ENCODE measurements at places on chromosomes 1 and 21.

DNA sequence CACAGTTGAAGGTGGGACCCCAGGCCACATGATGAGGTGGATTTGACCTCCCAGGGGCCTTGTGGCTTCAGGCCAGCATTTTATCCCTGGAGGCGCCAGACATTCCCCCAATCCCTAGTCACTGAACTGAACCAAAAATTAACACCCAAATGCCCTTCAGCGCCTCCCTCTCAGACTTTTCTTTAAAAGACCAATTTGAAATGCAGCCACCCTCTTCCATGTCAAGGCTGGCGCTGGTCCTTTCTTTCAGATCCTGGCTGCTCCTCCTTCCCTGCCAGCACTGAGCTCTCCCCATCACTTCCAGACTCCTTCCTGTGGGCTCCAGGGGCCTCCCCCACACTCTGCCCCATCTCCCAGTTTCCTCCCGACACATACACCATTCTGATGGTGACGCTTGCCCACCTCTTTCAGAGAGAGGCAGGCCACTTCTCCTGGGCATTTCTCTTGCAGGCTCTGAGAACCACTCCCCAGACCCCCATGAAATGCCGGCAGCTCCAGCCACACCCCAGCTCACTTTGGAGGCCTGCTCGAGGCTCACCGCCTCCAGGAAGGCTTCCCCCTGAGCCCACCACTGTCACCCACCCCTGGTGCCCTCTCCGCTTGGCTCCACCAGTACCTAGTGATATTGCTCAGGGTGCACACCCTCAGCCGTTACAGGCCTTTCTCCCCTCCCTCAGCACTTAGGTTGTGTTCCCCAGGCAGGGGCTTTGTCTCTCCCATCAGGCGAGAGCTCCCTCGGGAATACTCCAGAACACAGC lies 27.0 kb downstream of the NAV1 start:
- DNase-seq, result no peak

- no peak for DNase-seq
Observed at GRCh38 chr1:229514578-229515275, 6.6 kb upstream of the NUP133 start.

GRCh38 chr1:56414728-56415224 lies 164.6 kb downstream of the PLPP3 start:
- DNase-seq, result no peak

DNA sequence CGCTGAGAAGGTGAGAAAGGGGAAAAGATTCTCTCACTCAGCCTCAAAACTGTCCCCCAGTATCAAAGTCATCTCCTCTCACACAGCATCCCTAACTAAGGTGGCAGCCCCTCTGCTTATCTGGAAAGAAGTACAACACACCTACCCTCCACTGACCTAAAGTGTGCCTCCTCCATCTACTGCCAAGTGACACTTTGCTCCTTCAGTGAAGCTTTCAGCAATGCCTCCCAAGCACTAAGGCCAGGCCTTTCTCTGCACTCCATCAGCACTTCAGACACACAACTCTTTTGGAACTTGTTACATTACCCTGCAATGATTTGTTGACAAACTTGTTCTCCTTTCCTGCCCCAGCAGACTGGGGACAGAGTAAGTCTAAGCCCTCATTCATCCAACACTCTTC lies 1.4 kb downstream of the SH3BP5L start:
- DNase-seq, result no peak

- DNase-seq, result no peak
Observed at GRCh38 chr1:28601696-28602095, 9.6 kb downstream of the RAB42 start.

DNA sequence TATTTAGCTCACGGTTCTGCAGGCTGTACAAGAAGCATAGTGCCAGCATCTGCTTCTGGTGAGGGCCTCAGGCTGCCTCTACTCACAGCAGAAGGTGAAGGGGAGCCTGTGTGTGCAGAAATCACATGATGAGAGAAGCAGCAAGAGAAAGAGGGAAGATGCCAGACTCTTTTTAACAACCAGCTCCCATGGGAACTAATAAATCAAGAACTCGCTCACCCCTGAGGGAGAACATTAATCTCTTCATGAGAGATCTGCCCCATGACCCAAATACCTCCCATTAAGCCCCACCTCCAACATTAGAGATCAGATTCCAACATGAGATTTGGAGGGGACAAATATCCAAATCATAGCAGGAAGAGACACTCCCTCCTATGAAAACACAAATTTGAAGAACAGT lies 74.1 kb downstream of the OLFML2B start:
- no peak for DNase-seq

DNA sequence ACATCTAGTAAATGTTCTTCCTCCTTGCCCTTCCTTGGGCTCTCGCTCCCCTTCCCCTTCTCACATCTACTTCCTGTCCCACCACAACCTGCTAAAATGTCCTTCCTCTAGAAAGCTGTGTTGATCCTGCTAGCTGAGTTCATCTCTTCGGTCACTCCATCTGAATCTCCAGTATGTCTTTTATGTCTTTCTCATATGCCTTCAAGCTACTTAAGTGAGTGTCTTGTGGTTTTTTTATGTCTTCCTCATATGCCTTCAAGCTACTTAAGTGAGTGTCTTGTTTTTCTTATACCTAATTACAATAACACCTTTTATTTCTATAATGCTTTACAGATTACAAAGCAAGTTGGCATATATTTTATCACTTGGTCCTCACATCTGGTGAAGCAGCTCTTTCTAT lies 33.9 kb downstream of the CSF1 start:
- DNase-seq, result no peak

GRCh38 chr1:202656057-202656456 lies 54.2 kb downstream of the SYT2 start:
- DNase-seq, result no peak

DNA sequence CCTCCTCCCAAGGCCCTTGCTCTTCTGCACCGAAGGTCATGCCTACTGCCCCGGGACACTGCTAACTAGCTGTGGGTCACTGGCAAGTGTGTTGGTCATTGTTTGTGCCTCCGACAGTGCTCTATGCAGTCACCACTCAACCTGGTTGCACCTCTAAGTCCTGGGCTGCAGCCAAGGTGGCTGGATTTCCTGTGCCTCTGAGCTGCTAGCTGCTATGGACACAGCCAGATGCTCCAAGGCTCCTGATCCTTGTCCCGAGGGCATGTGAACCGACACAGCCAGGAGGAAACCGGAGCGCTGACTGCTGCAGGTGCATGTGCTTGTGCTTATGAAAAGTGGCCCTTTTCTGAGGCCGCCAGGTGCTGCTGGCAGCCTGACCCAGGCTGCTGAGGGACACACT lies 14.7 kb upstream of the SPOCD1 start:
- no peak for DNase-seq

- DNase-seq, result no peak
Observed at GRCh38 chr21:44359396-44359795, 6.0 kb downstream of the TRPM2 start.

GRCh38 chr1:157734321-157734720 lies 33.8 kb upstream of the FCRL3 start:
- no peak for DNase-seq

DNA sequence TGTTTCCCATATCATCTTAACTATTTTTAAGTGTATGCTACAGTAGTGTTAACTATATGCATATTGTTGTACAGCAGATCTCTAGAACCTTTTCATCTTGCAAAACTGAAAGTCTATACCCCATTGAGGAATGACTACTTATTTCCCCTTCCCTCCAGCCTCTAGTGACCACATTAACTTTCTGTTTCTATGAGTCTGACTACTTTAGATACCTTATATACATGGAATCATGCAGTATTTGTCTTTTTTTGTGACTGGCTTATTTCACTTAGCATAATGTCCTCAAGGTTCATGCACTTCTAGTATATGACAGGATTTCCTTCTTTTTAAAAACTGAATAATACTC lies 96.5 kb upstream of the BTG3 start:
- no peak for DNase-seq

DNA sequence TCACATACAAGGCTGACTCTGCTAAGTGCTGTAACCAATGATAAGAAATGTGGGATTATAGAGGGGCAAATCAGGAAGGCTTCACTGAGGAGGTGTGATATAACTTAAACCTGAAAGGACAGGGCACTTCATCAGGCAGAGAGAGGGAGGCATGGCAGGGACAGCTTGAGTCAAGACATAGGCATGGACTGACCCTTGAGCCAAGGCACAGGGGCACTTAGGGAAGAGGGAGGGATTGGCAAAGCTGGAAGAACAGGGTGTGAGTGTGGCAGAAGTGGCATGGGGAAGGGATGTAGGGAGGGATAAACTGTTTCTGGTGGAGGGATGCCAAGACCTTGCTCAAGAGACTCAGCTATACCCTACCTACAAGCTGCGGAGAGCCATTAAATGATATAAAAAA lies 81.3 kb downstream of the PLXNA2 start:
- no peak for DNase-seq

DNA sequence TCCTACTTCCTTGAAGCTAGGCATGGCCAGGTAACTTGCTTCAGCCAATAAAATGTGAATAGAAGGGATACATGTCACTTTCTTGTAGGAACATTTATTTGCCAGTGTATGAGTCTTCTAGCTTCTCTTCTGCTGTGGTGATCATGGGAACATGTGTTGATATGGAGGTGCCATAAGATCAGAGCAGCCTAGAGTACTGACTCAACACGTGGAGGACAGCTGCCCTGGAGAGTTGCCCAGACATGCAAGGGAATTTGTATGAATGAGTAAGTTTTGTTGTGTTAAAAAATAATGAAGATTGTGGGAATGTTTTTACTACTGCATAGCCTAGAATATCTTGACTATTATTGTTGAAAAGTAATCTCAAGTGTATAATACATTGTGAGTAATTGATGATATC lies 502.3 kb downstream of the NUF2 start:
- DNase-seq, result no peak

- DNase-seq, result no peak
Observed at GRCh38 chr1:203619091-203619780, 7.4 kb upstream of the ATP2B4 start.

GRCh38 chr1:18211764-18212163 lies 104.2 kb downstream of the IGSF21 start:
- no peak for DNase-seq

DNA sequence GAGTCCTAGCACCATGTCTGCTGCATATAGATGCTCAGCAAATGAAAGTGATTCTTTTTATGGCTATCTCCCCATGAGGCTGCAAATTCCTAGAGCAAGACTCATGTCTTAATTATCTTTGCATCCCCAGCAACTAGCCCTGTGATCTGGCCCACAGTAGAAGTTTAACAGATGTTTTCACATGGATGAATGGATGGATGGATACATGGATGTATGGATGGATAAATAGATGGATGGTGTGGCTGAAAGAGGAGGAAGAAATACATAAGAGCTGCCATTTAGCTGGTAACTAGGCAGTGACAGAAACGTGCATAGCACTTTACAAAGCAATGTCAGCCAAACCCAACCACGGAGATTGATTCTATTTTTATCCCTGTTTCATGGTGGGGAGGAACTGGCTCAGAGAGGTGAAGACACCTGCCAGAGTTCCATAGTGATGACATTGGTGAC lies 32.7 kb upstream of the ZBTB40 start:
- no peak for DNase-seq

GRCh38 chr1:152251391-152251790 lies 27.4 kb upstream of the HRNR start:
- no peak for DNase-seq

GRCh38 chr1:173258479-173259264 lies 51.5 kb upstream of the TNFSF4 start:
- DNase-seq, result no peak

DNA sequence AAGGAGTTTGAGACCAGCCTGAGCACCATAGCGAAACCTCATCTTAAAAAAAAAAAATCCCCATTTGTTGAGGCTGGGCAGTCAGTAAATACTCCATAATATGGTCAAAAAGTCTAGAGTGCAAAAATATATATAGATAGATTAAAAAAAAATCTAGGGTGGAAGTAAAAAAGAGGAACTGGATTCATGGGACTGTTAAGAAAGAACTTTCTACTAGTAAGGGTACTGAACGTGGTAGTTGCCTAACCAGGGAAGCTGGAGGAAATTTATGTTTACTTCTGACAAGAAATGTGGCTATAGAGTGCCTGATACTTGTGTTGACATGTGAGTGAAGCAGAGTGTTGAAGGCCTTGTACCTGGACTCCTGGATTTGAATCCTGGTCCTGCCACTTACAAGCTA lies 265.9 kb upstream of the FAM78B start:
- no peak for DNase-seq

DNA sequence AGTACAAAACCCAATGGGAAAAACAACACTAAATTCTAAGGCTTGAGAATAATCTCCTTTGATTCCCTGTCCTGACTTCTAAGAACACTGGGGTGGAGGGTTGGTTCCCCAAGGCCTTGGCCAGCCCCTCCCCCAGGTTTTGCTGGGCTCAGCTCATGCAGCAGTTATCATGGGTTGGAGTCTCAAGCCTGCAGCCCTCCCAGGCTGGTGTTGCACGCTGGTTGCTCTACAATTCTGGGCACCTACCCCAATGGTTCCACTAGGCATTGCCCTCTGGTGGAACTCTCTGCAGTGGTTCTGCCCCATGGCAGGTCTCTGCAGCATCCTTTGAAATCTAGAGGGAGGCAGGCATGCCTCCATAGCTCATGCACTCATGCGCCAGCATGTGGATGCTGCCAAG lies 184.4 kb upstream of the PALMD start:
- no peak for DNase-seq

DNA sequence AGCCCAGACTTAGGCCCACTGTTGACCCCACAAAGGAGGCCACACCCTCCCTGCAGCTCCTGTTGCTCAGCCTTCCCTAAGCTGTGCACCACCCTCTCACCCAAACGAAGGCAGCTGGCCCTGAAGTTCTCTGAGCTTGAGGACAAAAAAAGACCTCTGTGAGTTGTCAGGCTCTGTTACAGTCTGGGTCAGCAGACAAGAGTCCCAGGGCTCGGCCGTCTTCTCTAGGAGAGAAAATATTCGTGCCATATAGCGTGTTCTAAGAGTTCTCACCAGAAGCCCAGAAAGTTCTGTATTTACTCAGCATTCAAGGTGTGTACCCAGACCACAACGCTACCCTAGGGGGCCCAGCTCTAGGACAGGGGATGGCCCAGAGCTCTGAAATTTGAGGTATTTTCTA lies 25.5 kb upstream of the LYST start:
- no peak for DNase-seq

DNA sequence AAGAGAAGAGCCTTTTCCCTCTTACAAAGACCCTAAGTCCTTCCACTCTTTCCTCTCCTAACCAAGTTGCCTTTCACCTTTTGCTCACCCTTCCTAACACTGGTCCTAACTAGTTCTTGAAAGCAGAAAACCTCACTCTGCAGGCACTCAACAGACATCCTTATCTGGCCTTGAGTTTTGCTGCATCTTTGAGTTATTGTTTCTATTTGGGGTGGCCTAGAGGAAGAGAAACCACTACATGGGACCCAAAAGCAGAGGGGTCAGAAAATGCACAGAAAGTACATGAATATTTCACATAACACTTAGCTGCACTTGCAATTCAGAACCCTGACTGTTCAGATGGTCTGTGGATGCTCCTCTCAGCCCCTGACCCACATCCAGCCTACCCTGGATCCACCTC lies 178.3 kb upstream of the SYT6 start:
- no peak for DNase-seq

DNA sequence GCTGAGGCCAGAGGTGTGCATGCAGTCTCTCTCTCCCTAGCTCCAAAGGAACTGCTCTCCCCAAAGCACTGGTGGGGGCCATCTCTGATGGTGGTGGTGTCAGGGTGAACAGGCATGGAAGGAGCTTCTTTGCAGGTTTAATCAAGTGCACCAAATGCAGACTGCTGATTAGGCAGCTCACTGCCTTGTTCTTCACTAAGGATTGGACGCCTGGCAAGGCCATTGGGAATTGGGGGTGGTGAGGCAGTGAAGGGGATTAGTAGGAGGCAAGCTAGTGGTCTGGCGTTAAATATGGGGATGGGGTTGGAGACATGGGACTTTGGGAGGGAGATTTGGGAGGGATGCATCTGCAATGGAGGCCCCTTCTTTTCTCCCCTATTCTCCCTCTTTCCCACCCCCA lies 1.5 kb downstream of the CACNA1E start:
- no peak for DNase-seq
